ENCODE measurements at places on chromosomes 1 and 21.

DNA sequence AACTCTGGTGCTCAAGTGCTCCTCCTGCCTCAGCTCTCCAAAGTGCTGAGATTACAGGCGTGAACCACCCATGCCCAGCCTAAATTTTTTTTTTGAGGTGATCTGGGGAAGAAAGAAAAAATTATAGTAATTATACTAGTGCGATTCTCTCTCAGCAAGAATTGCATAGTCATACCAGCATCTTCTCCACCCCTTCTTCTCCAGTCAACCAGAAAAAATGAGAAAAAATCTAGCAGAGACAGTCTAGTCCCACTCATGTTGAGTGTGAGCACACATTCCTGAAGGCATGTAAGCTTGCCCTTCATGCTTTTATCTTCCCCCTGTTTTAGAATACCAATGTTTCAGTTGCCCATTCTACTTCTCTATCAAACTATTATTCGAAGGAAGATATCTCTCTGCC, 207.6 kb downstream of the S1PR1 start:
- DNase-seq: no peak

- no peak for DNase-seq
Measured at GRCh38 chr1:246093230-246093629, 413.8 kb downstream of the SMYD3 start.

GRCh38 chr1:79322511-79323027, 316.0 kb upstream of the ADGRL4 start:
- no peak for DNase-seq

GRCh38 chr1:208269338-208269666, 25.1 kb upstream of the PLXNA2 start:
- DNase-seq: no peak

GRCh38 chr1:97304366-97304765, 582.8 kb downstream of the PTBP2 start:
- DNase-seq: no peak

GRCh38 chr1:212070720-212071302, 35.3 kb downstream of the DTL start:
- peak; percentile 47 for DNase-seq

Data from SW480 (cell line).